ENCODE measurements at places on chromosomes 5 and 9. TPM values are rescaled to one million over a fixed set of nuclear protein-coding genes. Genes with fewer than 3 reads are reported as not detected.

DNA sequence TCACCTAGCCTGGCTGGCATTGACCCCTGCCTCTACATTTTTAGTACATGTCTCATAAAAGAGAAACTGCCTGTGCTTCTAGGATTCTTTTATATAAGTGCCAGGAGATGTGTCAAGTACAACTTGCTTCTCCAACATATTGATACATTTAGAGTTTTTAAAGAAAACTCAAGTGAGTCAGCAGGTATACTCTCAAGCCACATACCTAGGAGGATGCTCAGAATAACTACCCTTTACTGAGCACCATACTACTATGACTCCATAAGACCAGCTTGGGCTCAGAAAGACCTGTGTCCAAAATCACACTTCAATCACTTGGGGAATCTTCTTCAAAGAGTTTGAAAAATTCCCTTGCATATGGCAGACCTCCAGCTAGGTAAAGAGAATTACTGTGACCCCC is 389.8 kb upstream of the SLC24A2 start:
- DNase-seq = no peak

DNA sequence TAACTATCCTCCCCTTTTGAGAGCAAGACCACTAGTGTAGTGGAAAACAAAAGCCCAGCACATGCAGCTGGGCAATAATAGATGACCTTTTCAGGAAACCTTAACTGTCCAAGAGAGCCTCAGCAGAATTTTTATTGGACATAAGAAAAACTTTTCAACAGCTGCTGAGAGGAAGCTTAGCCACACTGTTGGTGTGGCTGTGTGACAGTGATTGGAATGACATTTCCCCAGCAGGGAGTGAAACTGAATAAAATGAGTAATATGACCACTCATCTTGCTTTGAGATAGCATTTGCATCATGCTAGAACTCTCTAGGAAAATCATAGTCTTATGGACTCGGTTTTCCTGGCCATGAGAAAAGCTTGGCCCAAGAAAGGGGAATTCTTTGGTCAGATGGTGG is 687.8 kb downstream of the SLCO4C1 start:
- DNase-seq = no peak

- no peak for DNase-seq
Measured at GRCh38 chr9:129311643-129312042, 133.6 kb upstream of the IER5L start.

DNA sequence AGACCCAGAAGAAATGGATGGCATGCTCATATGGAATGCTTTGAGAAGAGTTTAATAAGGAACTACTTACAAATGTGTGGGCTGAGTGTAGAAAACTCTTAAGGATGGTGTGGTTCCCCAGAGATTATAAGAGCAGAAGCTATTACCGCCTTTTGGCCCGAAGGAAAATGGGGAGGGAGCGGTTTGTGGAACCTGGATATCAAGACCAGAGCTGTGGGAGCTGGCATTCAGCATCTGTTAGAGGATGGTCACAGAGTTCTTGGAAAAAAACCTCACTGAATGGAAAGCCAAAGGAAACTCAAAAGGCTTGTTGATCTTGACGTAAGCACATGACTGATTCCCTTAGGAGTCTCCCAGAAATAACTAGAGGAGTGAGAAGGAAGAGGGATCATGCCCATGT is 151.0 kb downstream of the PJA2 start:
- no peak for DNase-seq

DNA sequence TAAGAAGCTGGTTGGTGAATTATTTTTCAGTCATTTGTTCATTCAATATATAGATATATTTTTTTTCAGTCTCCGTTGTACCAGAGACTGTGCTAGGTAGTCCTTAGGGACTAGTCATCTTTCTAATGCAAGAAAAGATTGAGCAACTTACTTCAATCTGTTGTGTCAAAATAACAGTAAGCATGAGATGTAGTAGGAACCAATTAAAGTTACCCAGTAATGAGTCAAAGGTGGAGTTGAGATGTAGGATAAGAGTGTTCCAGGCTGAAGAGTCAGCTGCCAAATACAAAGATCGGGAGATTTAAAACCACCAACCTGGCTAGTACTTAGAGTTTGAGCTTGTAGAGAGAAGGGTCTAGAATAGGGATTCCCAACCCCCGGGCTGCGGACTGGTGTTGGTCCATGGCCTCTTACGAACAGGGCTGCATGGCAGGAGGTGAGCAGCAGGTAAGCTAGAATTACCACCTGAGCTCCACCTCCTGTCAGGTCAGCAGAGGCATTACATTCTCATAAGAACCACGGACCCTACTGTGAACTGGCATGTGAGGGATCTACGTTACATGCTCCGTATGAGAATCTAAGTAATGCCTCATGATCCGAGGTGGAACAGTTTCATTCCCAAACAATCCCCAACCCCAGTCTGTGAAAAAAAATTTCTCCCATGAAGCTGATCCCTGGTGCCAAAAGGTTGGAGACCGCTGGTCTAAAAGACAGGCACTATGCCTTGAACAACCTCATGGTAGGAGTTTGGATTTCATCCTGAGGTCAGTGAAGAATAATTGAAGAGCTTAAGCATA is 1241.5 kb upstream of the WWC1 start:
- DNase-seq = no peak

- DNase-seq = no peak
Measured at GRCh38 chr9:129494113-129494789, 126.7 kb downstream of the C9orf50 start.

GRCh38 chr5:57768745-57769144 is 286.1 kb upstream of the ACTBL2 start:
- no peak for DNase-seq

GRCh38 chr9:27436234-27436633 is 87.9 kb upstream of the IFNK start:
- DNase-seq = no peak

PCDHGB5 gene
- 0.05 TPM for total RNA-seq

ABO gene
- 0.09 TPM for total RNA-seq

FCN1 gene
- total RNA-seq = not detected
